Activated CD8-positive, alpha-beta T cell treated with anti-CD3 and anti-CD28 coated beads for 36 hours (primary cell): ENCODE measurements at places on chromosomes 13 and 19. TPM values are rescaled to one million over a fixed set of nuclear protein-coding genes. Genes with fewer than 3 reads are reported as not detected.

Gene ZNF471
- 0.27 TPM for total RNA-seq

Gene LONP1
- total RNA-seq, result 324 TPM

Gene DBP
- total RNA-seq, result 13.1 TPM

Gene USE1
- total RNA-seq, result 27.1 TPM

Gene BEST2
- total RNA-seq, result not detected

Gene C13orf46
- total RNA-seq, result 1.9 TPM

Gene PSPC1
- total RNA-seq, result 62.2 TPM

Gene IGFL1
- total RNA-seq, result not detected

Gene CD33
- total RNA-seq, result 0.54 TPM

Gene CACNG8
- not detected for total RNA-seq

Gene CILP2
- total RNA-seq, result 0.31 TPM

Gene CYP4F12
- total RNA-seq, result not detected

DNA sequence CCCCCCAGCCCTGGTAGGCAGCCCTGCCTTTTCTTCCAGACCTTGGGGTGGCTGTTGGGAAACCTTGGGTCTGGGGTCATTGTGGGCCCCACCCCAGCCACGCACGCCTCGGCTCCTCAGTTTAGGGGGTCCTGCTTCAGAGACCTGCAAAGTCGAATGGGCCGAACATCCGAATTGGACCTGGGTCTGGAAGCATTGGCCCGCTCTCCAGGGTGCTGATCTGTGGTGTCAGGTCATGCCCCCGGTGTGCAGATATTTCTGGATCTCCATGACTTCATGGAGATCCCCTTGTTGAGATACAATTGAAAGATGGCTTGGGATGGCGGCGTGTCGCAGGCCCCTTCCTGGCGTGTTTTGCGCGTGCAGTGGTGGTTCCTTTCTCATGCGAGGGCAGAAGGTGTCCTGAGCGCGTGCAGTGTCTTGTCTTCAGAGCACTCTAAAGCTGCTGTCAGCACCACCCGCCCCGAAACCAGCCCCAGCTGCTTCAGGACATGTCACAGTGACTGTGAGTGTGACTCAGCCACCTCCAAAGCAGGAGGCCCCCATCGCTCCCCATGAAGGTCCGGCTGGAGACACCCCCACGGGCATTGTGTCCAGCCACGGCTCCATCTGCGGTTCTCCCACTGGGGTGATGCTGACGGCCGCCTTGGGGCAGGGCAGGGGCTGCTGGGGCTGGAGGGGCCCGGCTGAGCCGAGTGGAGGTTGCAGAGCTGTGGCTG, 112.7 kb downstream of the KDM4B start:
- no peak overlapping the region for H3K27ac ChIP-seq
- no peak for DNase-seq
- peaks cover 7% of the 10 kb centered on the region for H3K4me1 ChIP-seq

GRCh38 chr19:3194106-3195087, 8.7 kb downstream of the NCLN start:
- H3K27me3 ChIP-seq, result no peaks in the 10 kb centered on the region
- DNase-seq, result no peak
- H3K4me1 ChIP-seq, result peaks cover 3% of the 10 kb centered on the region
- no peak overlapping the region for H3K27ac ChIP-seq
- no peak overlapping the region for H3K4me3 ChIP-seq
- H3K36me3 ChIP-seq, result peaks cover 19% of the 10 kb centered on the region

- no peaks in the 10 kb centered on the region for H3K4me1 ChIP-seq
- no peaks in the 10 kb centered on the region for H3K36me3 ChIP-seq
- H3K27me3 ChIP-seq, result no peaks in the 10 kb centered on the region
- DNase-seq, result no peak
- H3K27ac ChIP-seq, result no peak overlapping the region
These were observed 64.6 kb upstream of the KL start for GRCh38 chr13:32951580-32951979.

DNA sequence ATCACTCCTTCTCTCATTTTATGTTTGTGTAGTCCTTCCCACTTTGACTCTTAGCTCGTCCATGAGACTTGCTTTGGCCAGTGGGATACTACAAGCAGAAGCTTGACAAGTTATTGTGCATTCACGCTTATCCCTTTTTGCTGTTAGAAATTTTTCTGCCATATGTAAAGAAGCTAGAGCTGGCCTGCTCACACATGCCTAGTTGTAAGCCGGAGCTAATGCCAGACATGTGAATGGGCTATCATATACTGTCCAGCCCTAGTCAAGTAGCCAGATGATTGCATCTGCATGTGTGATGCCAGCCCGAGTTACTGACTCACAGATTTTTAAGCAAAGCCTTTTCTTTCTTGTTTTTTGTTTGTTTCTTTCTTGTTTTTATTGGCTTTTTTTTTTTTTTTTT, 460.7 kb downstream of the TDRD3 start:
- H3K27ac ChIP-seq, result no peak overlapping the region
- DNase-seq, result no peak
- H3K4me3 ChIP-seq, result no peak overlapping the region
- no peaks in the 10 kb centered on the region for H3K4me1 ChIP-seq

DNA sequence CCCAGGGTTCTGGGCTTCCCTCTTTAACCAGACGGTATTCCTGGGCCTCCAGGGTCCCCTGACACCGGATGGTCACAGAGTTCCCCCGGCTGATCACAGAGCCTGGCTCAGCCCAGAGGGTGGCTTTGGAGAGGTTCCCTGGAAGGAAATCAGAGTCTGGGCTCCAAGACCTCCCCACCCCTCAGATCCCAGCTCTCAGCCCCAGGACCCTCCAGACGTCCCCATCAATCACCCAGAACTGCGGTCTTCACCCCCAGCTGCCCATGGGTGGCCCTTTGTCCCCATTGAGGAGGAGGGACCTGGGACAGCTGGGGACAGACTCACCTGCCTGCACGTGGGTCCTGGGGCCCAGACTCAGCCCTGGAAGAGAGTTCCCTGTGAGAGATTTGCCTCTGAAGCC, 955 bp downstream of the LILRA5 start:
- H3K36me3 ChIP-seq, result no peaks in the 10 kb centered on the region
- no peak for DNase-seq
- H3K4me3 ChIP-seq, result no peak overlapping the region
- H3K27ac ChIP-seq, result no peak overlapping the region

DNA sequence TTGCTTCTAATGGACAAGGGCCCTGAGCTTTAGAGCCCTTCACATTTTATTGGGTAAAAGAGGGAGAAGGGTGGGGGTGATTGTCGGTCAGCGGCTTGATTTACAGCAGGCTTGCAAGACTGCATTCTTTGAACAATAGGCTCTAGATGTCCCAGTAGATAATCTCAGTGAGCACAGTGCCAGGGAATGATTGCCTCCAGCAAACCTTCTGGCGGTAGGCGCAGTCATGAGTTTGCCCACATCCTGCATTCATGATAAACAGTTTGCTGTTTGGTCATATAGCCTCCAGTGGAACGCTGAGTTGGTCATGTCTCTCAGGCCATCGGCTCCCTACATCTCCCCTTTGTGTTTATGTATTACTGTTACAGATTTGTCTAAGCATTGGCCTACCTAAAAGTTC, 12.6 kb downstream of the ZNF528 start:
- H3K36me3 ChIP-seq, result peaks cover 92% of the 10 kb centered on the region
- DNase-seq, result no peak
- H3K27ac ChIP-seq, result no peak overlapping the region
- no peaks in the 10 kb centered on the region for H3K4me1 ChIP-seq
- H3K27me3 ChIP-seq, result no peaks in the 10 kb centered on the region

- H3K4me3 ChIP-seq, result no peak overlapping the region
- H3K27me3 ChIP-seq, result no peaks in the 10 kb centered on the region
- H3K27ac ChIP-seq, result no peak overlapping the region
These were observed 3.5 kb upstream of the ATP11A start for GRCh38 chr13:112686364-112686763.

- no peaks in the 10 kb centered on the region for H3K36me3 ChIP-seq
- DNase-seq, result no peak
- no peak overlapping the region for H3K27ac ChIP-seq
These were observed 106.9 kb upstream of the UBL3 start for GRCh38 chr13:29957320-29957719.

DNA sequence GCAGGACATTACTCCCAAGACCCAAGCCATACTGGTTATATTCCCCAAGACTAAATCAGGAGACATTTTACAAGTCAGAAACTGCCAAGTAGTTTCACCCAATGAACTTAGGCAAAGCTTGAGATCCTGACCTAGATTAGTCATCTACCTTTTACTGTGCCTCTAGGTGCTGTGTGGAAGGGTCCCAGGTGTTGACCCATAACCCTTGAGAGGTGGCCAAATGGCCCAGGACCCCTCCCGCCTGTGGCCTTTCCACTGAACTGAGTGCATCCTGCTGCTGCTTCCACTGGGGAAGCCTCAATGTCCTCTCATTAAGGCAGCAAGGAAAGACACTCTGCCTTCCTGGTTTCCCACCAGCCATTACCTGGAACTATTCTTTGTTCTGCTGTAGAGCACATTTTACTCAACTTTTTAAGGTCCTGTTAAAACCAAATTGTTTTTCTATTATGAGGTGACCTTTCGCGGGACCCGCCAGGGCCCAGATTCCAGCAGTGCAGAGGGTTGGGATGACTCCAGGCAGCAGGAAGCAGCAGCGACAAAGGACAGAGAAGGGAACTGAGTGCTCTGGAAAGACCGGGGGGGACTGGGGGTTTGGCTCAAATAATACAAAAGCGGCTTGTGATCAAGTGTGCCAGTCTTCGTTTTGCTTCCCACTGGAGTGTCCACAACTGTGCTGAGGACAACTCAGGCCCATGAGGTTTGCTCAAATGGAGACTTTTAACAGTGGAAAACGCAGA, 27.1 kb downstream of the ANKRD10 start:
- DNase-seq, result no peak
- H3K27me3 ChIP-seq, result no peaks in the 10 kb centered on the region
- H3K4me3 ChIP-seq, result no peak overlapping the region
- no peak overlapping the region for H3K27ac ChIP-seq
- H3K36me3 ChIP-seq, result peaks cover 6% of the 10 kb centered on the region

GRCh38 chr13:93559718-93560117, 333.1 kb downstream of the GPC6 start:
- no peaks in the 10 kb centered on the region for H3K27me3 ChIP-seq
- no peak overlapping the region for H3K27ac ChIP-seq

DNA sequence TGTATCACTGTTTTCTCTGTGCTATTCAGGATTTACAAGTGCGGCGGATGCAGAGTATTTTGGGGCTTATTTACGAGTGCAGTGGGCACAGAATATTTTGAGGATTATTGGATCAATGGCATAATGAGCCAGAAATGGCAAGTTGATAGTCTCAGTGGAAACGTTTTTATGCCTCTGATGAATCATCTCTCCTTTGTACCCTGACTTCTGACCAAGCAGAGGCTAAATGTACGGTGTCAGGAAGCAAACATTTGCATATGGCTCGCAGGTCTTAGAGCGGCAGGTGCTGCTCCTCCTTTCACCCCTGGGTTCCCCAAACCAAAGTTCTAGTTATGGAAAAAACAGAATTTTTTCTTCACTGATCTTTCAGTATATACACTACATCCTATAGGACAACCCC, 94.5 kb downstream of the LIG4 start:
- H3K36me3 ChIP-seq, result no peaks in the 10 kb centered on the region
- H3K27me3 ChIP-seq, result no peaks in the 10 kb centered on the region
- DNase-seq, result no peak
- H3K27ac ChIP-seq, result no peak overlapping the region
- no peaks in the 10 kb centered on the region for H3K4me1 ChIP-seq

DNA sequence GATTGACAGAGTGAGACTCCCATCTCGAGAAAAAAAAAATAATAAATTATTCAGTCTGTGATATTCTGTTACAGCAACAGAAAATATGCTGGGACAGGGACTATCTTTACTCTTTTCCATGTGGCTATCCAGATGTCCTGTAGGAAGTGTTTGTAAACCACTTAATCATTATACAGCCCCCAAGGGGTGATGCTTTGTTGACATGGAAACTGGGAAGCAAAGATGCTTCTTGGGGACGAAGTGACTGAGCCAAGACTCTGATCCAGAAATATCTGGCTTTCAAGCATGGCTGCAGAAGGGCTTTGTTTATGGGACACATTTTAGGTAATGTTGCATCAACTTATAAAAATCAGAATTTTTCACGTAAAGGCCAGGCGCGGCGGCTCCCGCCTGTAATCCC, 5.4 kb downstream of the ZNF8 start:
- no peak for DNase-seq
- H3K27me3 ChIP-seq, result no peaks in the 10 kb centered on the region
- H3K27ac ChIP-seq, result no peak overlapping the region

DNA sequence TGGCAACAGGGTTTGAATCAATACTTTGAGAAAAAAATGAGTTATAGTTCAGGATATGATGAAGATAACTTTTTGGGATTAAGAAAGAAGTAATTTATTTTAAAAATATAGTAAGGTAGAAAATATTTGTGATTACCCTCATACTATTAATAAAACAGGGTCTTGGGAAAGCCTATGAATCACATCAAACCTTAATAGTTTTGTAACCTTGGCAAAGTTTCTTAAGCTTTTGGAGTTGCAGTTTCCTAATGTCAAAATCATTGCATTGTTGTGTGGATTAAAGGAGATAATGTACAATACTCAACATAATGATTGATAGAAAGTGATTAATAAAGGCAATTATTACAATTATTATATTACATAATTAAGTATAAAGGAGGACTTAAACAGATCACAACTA, 149.0 kb downstream of the LMO7 start:
- H3K4me3 ChIP-seq, result no peak overlapping the region
- no peak overlapping the region for H3K27ac ChIP-seq
- peaks cover 7% of the 10 kb centered on the region for H3K36me3 ChIP-seq
- no peak for DNase-seq
- H3K4me1 ChIP-seq, result peaks cover 10% of the 10 kb centered on the region
- H3K27me3 ChIP-seq, result no peaks in the 10 kb centered on the region

GRCh38 chr19:54047616-54048015, 16.1 kb downstream of the VSTM1 start:
- DNase-seq, result no peak
- H3K27ac ChIP-seq, result no peak overlapping the region
- H3K4me1 ChIP-seq, result no peaks in the 10 kb centered on the region
- H3K36me3 ChIP-seq, result no peaks in the 10 kb centered on the region

DNA sequence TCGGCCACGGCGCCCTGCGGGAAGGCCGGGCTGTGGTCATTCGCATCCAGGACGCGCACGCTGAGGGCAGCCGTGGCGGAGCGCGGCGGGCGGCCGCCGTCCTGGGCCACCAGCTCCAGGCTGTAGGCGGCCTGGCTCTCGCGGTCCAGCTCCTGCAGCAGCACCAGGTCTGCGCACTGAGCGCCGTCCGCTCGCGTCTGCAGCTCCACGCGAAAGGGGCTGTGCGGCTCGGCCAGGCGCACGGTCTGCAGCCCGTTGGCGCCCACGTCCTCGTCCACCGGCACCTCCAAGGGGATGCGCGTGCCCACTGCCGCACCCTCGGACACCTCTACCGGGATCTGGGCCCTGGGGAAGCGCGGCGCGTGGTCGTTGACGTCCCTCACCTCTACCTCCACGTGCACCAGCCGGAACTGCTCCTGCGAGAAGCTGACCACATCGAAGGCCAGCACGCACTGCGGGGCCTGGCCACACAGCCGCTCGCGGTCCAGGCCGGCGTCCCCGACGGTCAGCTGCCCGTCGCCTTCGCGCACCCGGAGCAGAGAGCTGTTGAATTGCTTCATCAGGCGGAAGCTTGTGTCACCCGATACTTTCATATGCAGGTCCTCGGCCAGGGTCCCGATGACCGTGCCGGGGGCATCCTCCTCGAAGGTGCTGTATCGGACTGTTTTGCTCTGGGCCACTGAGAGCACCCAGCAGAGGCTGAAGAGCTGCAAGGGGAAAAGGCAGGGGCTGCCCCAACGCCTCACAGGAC, 583 bp downstream of the PCDH8 start:
- peaks cover 70% of the 10 kb centered on the region for H3K27me3 ChIP-seq
- H3K4me1 ChIP-seq, result peaks cover 18% of the 10 kb centered on the region
- no peak overlapping the region for H3K4me3 ChIP-seq
- no peak overlapping the region for H3K27ac ChIP-seq
- DNase-seq, result no peak
